ENCODE measurements at places on chromosomes 12 and 14. TPM values are rescaled to one million over a fixed set of nuclear protein-coding genes. Genes with fewer than 3 reads are reported as not detected.

UBE2N gene
- 103 TPM for total RNA-seq

- DNase-seq = no peak
Observed at GRCh38 chr14:69876221-69876847, 2.9 kb upstream of the SMOC1 start.

DNA sequence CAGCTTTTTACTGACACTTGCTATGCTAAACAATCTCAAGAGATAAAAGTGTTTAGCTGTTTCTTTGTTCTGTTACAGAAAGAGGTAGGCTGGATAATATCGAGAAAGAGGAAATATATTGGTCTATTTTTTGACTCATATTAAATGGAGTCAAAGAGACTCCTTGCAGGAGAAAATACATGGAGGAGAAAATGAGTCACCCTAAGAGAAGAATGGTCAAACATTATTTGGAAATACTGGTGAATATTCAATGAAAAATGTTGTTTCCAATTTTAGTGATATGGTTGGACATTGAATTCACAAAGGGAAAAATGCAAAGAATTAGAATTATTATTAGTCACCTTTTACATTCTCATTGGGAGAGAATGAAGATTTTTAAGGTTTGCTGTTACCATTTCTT is 3.2 kb downstream of the KCNJ8 start:
- DNase-seq = no peak

DNA sequence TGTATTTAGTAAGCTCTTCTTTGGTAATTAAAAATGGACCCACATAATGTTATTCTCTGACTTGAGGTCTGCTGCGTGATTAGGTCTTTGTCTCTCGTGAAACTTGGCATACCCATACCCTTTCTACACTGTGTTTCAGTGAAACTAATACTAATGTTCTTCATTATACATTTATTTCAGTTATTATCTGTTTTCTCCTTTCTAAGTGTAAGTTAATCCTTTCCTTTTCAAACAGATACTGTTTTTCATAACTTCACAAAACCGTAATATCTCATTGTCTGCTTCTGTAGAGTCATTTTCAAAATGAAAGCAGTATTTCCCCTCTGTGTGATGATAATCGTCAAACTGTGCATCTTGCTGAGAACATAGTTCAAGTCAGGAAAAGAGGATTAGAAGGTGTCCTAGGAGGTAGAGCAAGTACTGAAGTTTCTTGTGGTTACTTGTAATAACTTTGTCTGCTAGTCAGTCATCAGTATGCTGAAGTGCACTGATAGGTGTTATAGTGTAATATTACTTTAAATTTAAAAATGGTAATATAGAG is 15.9 kb downstream of the PYROXD1 start:
- no peak for DNase-seq

GRCh38 chr12:22657538-22657937 is 32.6 kb downstream of the ETNK1 start:
- no peak for DNase-seq

Measured in adrenal gland (tissue), 19 donors.